ENCODE measurements at places on chromosomes 4 and X.
A peak's percentile ranks its signal among the peaks of the same experiment; 100 is the strongest.

GRCh38 chrX:17081511-17081910, 135.1 kb downstream of the REPS2 start:
- DNase-seq, result no peak

GRCh38 chr4:138223231-138223910, 18.8 kb downstream of the SLC7A11 start:
- DNase-seq, result no peak

GRCh38 chrX:16087076-16087475, 36.3 kb upstream of the GRPR start:
- DNase-seq, result no peak

- DNase-seq, result peak; percentile 58
Observed at GRCh38 chr4:15691346-15692135, 9.9 kb downstream of the FAM200B start.

- DNase-seq, result peak; percentile 71
Observed at GRCh38 chr4:173121076-173121561, 47.5 kb upstream of the GALNT7 start.

DNA sequence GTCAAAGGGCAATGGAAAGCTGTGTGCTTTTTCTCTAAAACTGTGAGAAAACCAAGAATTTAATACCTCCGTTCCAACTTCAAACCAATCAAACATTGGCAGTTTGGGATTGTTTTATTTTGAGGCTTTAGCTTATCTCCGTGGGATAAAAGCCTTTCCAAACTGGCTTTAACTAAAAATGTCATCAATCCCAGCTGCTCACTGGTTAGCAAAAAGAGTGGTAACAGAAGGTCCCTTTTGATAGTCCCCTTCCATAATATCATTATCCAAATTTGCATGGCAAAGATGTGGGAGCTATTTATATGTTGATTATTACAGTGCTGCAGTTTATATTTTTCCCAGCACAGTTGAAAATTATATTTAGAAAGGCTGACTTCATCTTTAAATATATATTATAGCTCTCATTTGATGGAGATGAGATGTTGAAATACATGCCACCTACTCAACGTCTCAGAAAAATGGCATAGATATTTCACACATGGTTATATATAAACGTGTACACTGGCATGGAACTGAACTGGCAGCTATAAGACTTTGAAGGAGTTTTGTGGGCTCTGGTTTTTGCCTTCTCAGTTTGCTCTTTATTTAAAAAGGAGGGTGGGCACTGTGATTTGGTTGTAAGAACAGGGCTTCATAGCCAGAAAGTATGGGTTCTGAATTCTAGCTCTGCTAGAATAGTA, 707.1 kb upstream of the SLIT2 start:
- no peak for DNase-seq

DNA sequence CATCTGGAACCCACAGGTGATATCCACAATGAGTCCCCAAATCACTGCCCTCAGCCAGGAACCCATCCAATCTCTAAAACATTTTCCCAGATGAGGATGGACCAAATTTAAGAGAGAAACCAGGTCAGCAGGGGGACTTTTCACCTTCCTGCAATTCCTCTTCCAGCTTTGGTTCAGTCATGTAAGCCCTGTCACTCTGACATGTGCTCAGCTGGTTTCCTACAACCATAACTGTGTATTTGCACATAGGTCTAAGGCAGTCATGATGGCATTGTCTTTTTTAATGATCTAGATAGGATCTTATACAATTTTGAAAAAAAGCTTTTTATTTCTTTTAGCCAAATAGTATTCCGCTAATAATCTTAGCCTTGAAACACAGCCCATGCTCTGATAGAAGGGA, 6.5 kb downstream of the CXXC4 start:
- DNase-seq, result no peak

- no peak for DNase-seq
Observed at GRCh38 chr4:76311896-76312331, 5.4 kb downstream of the STBD1 start.

- DNase-seq, result no peak
Observed at GRCh38 chrX:1165535-1166196, 46.8 kb downstream of the CRLF2 start.

GRCh38 chr4:88746206-88746605, 48.6 kb upstream of the NAP1L5 start:
- no peak for DNase-seq

GRCh38 chrX:1453951-1454785, 1.5 kb upstream of the ASMTL start:
- DNase-seq, result peak; percentile 79

DNA sequence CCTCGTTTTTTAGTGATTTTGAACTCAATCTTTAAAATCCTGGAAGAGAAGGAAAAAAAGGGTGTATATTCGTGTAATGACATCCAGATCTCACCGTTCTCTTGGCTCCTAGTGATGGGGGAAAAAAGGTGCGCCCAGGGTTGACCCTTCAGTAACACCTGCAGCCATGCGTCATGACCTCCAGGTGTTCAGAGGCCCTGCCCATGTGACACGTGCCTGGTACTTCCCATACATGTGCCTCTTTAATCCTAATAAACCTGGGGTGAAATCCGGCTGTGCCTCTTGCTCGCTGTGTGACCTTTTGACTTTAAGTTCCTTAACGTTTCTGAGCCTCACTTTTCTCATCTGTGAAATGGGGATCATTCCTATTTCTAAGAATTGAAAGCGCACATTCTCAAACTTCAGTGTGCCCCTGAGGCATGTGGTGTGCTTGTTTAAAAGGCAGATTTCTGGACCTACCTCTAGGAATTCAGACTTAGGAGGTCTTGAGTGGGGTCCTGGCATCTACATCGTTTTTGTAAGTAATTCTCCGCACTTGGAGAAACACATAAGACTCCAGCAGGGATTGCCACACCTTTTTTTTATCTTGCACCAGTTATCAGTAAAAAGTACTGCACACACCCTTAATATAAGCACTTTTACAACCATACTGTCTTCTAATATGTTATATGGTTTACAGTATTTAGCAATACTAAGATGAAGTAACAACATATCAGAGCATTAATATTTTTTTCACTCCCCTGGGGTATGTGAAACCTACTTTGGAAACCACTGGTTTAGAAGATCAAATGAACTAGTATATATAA, 90.1 kb downstream of the RELL1 start:
- no peak for DNase-seq

DNA sequence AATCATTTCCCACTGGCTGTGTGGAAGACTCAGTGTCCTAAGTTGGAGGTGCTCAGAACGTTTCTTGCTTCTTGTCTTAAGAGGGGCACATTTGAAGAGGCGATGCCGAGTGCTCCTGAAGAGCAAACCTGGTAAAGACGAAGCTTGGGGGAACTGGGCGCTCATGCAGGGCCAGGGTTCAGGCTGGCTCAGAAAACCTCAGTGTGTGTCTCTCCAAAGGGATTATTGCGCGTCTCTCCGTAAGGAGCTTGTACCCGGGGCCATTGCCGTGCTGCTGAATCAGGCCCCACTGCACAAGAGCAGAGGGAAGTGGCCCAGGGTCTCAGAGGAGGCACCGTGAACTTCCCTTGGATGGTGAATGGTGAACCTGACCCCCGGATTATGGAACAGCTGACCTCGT, 44.4 kb downstream of the PSAPL1 start:
- DNase-seq, result no peak

DNA sequence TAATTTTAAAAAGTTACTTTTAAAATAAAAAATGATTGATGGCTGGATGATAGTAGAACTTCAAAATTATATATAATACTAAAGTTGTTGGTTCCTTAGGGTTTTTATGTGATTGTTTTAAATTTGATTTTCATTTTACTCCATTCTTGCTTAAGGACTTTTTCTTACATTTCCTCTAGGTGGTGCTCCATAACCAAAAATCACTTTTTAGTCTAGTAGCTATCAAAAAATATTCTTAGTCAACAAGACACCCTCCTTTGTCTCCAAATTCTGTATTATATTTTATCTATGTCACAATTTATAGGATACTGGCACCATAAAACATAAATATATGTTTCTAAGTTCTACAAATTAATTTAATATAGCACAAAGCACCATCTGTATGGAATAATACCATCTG, 67.2 kb upstream of the BRWD3 start:
- DNase-seq, result peak; percentile 37

DNA sequence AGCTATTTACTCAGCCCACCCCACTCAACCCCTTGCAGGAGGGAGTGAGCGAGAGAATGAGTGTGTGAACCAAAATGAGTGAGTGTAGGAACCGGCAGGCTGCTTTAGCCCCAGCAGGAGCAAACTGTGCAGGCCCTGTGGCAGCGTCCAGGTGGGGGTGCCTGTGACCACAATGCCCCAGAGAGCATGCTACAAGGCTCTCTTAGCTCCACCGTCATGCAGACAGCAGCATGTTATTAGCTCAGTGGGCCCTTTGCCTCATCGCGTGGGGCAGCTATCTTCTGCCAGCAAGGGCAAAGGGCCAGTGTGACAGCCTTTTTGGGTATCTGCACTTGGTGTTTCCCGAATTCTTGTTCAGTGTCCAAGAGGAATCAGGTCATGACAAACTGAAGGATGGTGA, 271.3 kb downstream of the GPM6A start:
- DNase-seq, result no peak

DNA sequence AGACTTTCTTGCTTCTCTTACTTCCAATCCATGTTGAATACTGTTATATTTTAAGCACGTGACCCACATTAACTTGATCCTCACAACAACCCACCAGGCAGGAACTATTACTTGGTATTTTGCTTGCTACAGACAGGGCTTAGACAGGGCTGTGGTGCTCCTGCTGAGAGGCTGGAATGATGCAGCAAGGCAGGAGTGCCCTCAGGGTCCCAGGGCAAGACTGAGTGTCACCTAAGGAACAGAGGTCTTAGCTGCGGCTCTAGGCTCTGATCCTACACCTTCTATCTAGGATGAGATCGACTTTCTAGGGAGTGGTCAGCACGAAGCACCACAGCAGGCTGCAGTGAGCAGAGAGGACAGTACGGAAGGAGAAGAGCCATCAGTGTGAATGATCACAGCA, 20.0 kb downstream of the TAPT1 start:
- DNase-seq, result no peak

DNA sequence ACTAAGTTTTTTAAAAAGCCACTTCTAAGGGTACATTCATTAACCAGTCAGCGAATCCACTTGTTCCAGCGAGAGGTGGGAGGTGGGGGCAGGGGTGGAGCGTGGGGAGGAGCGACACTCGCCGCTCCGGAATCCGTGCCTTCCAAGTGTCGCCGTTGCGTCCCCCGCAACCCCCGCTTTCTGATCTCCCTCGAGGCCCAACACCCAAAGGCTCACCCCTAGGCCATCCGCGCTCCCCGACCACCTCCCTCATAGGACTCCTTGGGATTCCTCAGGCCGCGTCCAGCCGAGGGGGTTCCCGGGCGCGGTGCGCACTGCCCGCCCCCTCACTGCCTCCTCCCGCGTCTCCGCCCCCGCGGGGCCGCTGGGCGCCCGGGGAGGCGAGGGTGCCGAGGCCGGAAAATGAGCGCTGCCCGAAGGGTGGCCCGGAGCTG, 108.1 kb upstream of the STOX2 start:
- peak; percentile 17 for DNase-seq

DNA sequence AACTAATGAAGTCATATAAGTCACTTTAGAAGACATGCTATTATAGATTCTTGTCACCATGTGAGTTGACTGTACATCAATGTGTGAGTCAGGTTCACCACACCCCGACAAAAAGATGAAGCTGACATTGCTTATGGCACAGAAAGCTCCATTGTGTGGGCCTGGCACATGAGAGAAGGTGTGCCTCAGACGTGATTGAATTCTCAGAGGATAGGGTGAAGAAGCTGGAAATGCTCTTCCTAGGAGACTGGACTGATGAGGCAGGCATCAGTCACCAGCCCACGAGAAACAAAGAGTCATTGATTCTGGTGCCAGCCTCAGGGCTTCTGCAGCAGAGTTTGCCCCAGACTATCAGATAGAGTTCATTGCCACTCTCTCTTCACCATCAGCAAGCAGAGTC, 35.9 kb upstream of the LRAT start:
- DNase-seq, result peak; percentile 85

GRCh38 chr4:102180046-102180445, 165.2 kb downstream of the SLC39A8 start:
- DNase-seq, result no peak

GRCh38 chr4:2934077-2934812, 29.0 kb downstream of the NOP14 start:
- DNase-seq, result peak; percentile 53

GRCh38 chr4:121738780-121739535, 26.0 kb downstream of the SMIM43 start:
- DNase-seq, result no peak

GRCh38 chr4:79413886-79414285, 5.9 kb upstream of the GK2 start:
- DNase-seq, result no peak

- peak; percentile 31 for DNase-seq
Observed at GRCh38 chr4:123856689-123857545, 460.3 kb downstream of the SPRY1 start.

DNA sequence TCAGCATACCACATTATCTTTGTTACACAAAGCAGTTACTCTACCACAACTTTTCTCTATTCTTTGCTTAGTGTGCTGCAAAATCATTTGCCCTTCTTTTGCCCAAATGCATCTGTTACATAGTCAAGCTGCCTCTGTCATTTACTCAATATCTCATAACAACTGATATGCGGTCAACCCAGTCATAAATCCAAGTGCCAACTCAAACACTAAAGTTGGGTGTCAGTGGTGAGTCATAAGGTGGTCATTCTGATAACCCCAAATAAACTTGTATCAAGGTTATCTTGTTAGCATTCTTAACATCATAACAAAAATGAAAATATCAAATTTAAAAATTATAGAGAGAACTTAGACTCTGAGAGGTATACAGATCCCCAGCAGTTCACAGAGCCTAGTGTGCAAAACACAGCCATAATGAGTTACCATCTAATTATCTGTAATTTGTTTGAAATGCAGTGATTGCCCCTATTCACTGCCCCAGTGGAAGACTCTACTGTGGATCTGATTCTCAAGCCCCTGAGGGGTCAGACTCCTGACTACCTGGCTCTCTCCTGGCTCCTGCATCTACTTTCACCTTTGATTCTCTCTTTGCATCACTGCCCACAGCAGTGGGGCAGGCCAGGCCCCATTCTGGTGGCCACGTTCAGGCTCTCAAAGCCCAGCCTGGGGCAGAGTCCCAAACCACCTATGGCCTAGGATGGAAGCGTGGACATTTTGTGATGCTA, 29.2 kb downstream of the TBC1D9 start:
- peak; percentile 55 for DNase-seq

- peak; percentile 51 for DNase-seq
Observed at GRCh38 chr4:15729910-15730533, 27.2 kb downstream of the BST1 start.

DNA sequence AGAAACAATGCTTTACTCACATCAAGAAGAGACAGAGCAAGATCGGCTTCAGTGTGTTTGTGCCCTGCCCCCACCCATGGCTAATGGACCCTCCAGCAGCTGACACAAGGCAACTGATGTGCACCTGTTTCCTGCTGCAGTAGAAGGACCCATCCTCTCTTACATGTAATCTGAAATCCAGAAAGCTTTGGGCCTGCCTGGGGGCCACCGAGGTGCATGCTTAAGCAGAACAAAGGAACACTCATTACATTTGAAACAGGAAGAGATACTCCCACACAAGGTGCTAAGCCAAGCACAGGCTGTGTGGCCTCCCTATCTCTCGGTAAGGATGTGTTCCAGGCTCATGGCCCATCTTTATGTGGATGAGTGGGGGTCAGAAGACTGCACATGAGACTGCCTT, 338.0 kb downstream of the SPOCK3 start:
- DNase-seq, result no peak

- no peak for DNase-seq
Observed at GRCh38 chr4:163489929-163490328, 4.6 kb upstream of the TMA16 start.
